ENCODE measurements at places on chromosomes 13 and 19.

DNA sequence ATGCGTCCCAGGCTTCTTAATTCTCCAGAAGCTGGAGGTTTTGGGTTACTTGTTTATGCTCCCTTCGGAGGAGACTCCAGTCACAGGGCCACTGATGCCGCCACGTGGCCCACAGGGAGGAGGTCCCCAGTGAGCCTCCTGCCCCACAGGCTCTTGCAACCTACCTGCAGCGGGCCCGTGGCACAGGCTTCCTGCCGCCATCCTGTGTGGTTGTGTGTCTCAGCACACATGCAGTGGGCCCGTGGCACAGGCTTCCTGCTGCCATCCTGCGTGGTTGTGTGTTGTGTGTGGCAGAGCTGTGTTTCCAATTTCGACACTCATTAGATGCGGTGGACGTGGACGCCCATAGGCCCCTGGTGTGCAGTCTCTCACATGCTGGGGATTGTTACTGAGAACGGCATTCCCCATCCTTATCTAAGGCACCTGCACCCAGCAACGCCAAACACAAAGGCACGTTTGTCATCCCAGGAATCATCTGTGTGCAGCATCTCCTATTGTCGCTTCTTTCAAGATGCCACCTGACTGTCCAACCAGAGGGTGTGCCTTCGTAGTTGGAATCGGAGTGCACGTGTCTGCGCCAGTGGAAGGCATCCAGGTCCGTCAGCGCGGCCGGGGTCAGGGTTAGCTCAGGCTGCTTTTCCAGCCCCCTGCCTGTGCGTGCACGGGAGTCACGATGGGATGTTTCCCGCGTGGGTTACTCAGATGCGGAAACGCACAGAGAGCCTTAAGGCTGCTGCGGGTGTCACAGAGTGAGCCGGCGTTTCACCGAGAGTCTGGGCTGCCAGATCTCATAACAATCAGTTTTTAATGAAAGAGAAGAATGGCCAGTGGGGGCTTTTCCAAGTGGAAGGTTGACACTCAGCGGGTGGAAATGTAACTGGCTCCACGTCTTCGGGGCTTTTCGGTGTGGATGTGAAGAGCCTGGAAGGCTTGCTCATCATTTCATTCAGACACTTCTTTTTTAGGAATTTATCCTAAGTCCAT is 119.8 kb downstream of the ATP11A start:
- DNase-seq = no peak

DNA sequence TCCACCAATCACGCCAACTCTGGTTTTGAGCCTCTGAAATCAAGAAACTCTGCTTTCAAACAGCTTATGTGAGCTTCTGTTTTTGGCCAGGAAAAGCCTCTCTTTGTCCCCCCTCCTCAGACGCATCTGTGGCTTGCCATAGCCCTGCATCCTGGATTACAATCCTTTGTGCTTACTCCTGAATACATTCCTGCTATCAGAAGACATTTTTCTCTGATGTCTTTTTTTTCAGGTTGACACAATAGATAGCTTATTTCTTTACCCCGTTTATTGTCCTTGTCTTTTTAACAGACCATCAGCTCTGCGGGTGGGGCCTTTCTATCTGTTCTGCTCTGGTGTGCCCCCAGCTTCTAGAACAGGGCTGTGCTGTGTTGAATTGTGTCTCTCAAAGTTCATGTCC is 11.0 kb downstream of the PNMA8B start:
- no peak for DNase-seq

GRCh38 chr19:13010992-13011652 is 15.8 kb downstream of the NFIX start:
- no peak for DNase-seq

GRCh38 chr19:18137657-18138339 is 15.2 kb upstream of the PIK3R2 start:
- DNase-seq = no peak

DNA sequence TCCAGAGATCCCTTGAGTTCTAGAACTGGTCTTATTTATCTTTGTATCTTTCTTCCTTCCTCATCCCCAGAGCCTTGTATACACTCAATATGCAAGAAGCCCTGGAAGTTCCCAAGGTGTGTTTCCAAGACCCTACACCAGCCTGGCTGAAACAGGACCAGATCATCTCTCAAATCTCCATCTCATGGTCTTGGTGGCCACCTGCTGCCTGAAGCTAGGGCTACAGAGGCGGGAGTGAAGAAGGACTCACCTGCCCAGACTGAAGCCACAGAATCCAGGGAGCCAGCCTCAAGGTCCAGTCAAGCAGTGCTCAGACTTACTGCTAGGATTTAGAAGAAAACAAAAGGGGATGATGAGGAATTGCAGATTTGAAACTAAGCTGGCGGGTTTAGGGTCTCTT is 6.1 kb upstream of the CYSLTR2 start:
- DNase-seq = no peak

- no peak for DNase-seq
Observed at GRCh38 chr13:76454991-76455390, 431.2 kb downstream of the KCTD12 start.

- DNase-seq = no peak
Observed at GRCh38 chr19:9627856-9628255, 6.8 kb upstream of the ZNF561 start.

DNA sequence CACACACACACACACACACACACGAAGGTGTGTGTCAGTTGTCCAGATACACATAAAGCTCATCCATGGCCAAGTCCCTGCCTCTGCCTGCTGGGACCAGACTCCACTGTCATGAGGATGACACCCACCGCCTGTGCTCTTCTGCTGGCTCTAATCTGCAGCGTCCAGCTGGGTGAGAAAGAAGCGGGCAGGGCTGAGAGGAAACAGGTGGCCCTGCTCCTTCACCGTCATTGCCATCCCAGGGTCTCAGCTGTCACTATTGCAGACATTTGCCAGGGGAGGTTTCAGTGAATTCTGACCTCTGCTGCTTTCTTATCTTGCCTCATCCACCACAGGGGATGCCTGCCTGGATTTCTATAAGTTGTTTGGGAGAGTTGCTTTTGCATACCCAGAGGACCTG is 31.4 kb downstream of the SCGB2B2 start:
- DNase-seq = no peak

- DNase-seq = no peak
Observed at GRCh38 chr19:2101417-2102335, 5.0 kb downstream of the IZUMO4 start.

- no peak for DNase-seq
Observed at GRCh38 chr19:47005873-47006272, 13.8 kb upstream of the NPAS1 start.

- DNase-seq = no peak
Observed at GRCh38 chr19:57803265-57803593, 11.5 kb downstream of the ZNF552 start.

DNA sequence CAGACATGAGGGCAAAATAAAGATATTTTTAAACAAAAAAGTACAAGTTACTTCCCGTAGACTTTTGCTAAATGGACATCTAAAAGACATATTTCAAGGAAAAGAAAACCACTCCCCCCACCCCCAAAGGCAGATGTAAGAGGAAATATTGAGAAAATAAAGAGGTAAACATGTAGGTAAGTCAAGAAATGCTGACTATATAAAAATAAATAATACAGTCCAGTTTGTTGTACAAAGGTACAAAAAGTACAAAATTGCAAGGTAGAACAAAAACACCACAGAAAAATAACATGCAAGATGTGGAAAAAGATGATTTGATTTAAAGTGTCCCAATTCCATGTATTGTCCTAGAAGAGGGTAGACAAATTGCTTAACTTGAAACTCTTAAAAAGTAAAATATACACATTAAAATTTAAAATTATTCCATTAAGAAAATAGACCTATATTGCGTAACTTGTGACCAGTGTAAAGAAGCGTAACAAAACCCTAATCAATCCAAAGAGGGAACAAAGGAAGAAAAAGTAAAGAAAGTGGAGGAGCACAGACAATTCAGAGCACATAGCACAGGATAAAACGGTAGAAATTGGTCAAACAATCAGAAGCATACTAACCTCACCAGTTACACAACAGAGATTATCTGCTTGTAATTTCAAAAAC is 58.4 kb upstream of the FAM216B start:
- DNase-seq = no peak

DNA sequence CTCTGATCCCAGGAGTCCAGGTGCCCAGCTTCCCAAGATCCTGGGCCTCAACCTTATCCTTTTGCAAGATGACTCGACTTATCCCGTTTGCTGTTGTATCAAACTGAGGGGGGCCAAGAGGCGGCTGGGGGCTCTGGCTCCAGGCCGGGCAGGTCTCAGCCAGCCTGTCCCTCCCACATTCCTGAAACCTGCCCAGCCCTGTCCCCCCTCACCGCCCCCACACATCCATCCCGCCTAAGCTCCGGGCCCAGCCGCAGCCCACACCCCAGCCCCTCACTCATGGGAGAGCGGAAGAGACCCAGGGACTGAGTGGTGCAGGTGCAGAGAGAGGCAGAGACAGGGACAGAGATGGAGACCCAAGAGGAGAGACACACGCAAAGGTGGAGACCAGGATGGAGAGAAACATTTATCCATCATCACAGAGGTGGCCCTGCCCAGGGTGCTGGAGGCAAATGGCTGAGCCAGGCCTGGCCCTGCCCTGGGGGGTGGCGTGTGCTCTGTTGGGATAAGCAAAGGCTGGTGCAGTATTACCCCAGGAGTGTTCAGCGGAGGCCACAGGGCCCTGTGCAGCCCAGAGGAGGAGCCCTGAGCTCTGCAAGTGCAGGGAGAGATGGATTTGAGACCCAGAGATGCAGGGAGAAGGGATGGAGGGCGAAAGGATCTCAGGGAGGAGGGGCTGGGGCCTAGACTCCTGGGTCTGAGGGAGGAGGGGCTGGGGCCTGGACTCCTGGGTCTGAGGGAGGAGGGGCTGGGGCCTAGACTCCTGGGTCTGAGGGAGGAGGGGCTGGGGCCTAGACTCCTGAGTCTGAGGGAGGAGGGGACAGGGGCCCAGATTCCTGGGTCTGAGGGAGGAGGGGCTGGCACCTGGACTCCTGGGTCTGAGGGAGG is 1.6 kb downstream of the BCAM start:
- no peak for DNase-seq

GRCh38 chr13:79812070-79812850 is 331.3 kb downstream of the NDFIP2 start:
- DNase-seq = no peak

GRCh38 chr19:7915250-7916102 is 846 bp downstream of the TGFBR3L start:
- DNase-seq = no peak

DNA sequence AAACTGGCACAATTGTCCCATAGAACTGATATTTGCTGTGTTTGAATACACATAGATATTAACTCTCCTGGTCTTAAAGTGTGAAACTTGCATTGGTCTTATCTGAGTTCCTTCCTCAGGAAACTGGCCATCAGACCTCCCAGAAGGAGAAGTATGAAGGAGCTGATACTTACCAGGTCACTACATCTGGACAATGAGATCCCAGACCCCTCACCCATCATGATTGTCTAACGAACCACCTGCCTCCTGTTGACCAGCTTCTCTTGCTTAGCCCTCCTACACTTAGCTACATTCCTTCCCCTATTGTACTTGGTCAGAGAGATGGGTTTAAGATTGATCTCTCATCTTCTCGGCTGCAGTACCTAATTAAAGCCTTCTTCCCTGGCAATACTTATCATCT is 413.3 kb downstream of the KCTD12 start:
- no peak for DNase-seq

DNA sequence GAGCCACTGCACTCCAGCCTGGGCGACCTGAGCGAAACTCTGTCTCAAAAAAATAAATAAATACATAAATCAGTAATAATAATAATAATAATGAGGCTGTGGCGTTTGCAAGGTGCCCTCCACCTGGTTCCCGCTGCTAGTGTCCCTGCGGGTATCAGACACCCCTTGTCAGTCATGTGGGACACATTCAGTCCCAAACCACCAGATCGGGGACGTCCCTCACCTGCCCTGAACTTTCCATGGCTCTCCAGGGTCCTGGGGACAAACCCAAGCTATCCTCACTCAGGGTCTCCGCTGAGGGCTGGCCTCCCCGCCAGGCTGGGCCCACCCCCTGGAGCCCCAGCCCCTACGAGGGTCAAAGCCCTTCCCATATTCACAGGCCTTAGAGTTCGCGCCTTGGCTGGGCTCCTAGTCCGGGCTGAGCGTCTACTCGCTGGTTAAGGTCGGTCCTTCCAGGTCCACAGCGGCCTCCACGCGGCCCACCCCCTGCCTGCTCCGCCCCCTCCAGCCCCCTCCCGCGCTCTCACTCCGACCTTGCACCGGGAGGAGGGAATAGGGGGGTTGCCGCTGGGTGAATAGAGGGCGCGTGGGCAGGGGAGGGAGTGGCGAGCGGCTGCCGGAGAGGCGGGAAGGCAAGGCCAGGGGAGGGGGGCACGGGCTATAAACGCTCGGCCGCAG is 349 bp upstream of the KISS1R start:
- DNase-seq = no peak

GRCh38 chr13:106173346-106173745 is 362.1 kb downstream of the EFNB2 start:
- no peak for DNase-seq

GRCh38 chr13:60758637-60759036 is 361.6 kb downstream of the TDRD3 start:
- DNase-seq = no peak

GRCh38 chr13:93977986-93978385 is 501.5 kb downstream of the DCT start:
- no peak for DNase-seq

DNA sequence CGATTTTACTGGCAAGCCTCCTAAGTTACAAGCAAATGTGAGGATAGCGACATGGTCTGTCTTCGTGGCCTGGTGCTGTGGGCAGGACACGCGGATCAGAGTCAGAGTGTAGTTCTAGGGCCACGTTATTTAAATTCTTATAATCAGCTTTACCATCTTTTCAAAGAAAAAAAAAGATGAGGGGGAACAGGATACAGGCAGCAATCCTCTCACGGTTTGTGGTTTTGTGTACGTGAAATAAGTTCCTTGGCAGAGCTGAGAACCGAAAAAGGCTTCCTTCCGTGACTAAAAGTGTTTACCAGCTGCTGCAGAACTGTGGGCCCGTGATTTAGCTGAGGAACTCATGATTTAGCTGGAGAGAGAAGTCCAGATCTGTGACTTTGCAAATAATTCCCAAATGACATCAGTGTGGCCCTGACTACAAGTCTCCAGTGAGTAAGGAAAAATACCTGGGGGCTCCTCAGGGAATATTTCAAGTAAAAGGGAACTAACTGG is 27.2 kb downstream of the RCBTB2 start:
- DNase-seq = peak; percentile 21

GRCh38 chr19:33390101-33390907 is 16.8 kb downstream of the CEBPG start:
- no peak for DNase-seq

DNA sequence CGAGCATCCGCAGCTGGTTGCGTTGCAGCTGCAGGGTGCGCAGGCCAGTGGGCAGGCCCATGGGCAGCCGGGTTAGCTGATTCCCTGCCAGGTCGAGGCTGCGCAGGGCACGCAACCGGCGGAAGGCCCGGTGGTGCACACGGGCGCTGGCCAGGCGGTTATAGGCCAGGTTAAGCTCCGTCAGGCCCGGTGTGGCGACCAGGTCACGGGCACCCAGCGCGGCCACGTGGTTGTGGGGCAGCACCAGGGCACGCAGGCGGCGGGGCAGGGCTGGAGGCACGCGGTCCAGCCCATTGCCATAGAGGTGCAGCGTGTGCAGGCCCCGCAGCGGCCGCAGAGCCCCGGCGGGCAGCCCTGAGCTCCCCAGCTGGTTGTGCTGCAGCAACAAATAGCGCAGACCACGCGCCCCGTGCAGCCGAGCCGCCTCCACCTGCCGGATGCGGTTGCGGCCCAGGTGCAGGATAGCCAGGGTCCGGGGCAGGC is 5.3 kb downstream of the PODNL1 start:
- no peak for DNase-seq

- peak; percentile 9 for DNase-seq
Observed at GRCh38 chr19:1747285-1748114, 5.8 kb upstream of the ONECUT3 start.
